ENCODE measurements at places on chromosomes 5 and 9.
A peak's percentile ranks its signal among the peaks of the same experiment; 100 is the strongest.

GRCh38 chr5:108898707-108899106 lies 151.0 kb downstream of the FER start:
- DNase-seq = no peak

DNA sequence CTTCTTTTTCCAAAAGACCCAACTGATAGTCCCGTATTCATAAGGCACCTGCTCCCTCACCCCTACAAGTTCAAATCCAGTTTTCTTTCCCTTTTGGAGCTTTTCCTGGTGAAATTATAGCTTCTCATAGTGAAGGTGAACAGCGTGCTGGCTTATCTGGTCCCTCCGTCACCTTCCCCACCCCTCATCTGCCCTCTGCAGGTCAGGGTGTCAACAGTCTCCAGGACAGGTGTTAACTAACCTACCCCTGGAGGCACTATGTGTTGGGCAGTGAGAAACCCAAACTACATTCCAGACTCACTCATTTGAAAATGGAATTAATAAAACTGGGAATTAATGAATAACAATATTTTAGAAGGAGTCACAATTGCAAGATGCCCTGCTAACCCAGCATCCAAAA lies 109.0 kb upstream of the TAS2R1 start:
- DNase-seq = no peak

GRCh38 chr5:80806929-80807328 lies 152.1 kb upstream of the DHFR start:
- DNase-seq = no peak

- DNase-seq = no peak
These were observed 90.5 kb downstream of the MARCHF3 start for GRCh38 chr5:126939887-126940286.

- no peak for DNase-seq
These were observed 55.1 kb downstream of the KIAA1958 start for GRCh38 chr9:112541685-112542084.

- DNase-seq = no peak
These were observed 7.7 kb upstream of the TRAF1 start for GRCh38 chr9:120934281-120934680.

DNA sequence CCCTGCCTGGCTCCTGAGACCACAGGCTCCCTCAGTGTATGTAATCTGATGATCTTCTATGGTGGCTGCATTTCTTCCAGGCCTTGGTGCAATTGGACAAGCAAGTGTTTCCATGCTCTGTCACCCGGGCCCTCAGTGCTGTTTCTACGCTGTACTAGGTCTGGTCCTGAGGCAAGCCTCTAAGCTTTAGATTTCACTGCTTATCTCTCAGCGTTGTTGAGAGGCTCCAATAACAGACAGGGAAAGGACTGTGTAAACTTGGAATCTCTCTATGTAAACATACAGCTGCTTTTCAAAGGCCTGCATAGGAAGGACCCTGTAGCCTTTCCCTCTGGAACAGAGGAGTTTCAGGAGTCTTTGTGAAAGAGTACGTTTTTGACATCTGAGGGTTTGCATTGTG lies 38.6 kb upstream of the NFIB start:
- DNase-seq = peak; percentile 99

GRCh38 chr9:9791611-9792010 lies 821.2 kb downstream of the PTPRD start:
- DNase-seq = no peak

DNA sequence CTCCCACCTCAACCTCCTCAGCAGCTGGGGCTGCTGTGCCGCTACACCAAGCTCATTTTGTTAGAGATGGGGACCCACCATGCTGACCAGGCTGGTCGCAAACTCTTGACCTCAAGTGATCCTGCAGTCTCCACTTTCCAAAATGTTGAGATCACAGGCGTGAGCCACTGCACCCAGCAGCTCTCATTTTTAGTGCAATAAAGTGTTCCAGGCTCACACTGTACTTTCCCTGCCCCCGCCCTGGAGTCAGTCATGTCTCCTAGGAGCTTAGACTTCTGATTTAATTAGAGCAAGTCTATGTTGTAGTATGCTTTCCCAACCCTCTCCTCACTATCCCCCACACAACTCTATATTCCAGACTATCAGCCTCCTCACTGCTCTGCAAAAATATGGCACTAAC lies 238.0 kb upstream of the ACTBL2 start:
- no peak for DNase-seq

DNA sequence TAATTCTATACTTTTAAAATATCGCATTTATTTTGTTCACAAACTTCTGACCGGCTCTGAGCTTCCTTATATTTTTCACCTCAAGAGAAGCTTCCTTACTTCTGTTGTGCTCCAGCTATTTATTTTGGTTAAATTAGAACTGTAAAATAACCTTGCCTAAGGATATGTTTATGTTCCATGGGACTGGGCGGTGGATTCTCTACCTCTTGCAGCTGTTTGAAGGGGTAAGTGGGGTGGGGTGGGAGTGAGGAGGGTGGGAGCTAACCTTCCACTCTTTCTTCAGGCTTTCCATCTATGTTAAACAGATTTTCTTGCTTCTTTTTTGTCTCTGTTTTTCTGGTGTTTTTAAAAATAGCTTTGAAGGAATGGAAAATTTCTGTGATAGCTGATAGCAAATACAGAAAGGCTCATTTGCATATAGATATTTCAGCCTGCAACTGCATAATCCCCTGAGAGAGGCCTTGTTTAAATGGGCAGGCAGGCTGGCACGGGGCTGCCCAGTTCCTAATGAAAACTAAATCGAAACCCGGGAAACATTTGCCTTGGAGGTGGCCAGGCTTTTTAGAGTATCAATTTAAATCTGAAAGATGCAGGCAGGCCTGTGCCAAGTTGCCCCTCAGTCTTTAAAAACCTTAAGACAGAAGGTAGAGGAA lies 122.1 kb upstream of the DMAC1 start:
- no peak for DNase-seq

DNA sequence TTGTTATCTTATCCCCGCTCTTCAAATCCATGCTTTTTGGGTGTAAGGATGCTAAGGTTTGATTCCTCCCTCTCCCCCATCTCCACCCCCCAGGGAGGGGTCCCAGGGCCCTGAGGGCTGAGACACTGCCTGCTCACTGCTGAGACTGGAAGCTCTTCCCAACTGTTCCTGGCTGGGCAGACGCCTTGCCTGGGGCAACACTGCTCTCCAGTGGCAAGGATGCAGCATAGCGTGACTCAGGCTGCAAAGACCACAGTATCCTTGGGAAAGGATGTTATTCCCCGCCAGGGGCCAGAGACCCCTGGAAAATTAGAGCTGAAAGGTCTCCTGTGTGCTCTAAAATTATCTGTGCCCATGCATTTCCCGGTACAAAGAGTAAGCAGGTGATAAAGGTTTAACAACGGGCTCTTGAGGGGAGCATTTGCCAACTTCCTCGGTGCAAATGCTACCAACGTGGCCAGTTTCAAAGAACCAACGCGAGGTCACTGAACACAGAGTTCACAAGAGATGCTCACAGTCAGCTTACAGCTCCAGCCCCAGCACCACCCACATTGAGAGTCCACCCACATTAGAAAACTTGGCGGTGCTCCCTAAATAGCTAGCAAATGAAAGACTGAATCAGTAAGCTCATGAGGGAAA lies 271.9 kb downstream of the NSG2 start:
- DNase-seq = peak; percentile 39

- no peak for DNase-seq
These were observed 318.9 kb upstream of the RIOK2 start for GRCh38 chr5:97501965-97502305.

DNA sequence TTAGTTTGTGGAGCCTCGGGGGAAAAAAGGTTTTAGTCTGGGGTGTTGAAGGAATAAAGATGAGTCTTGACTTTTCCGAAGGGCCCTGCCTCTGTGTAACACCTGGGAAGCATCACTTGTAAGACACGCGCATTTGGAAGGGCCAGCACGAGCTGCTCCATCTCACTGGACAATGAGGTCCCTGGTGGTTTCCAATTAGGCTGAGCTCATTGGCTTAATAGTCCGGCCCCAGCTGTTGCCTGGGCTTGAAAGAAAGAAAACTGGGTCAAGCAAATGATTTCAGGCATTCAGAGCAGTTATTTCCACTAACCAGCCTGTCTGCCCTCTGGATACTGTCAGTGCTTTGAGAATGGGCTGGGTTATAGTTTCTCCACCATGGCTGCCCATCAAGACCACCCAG lies 64.5 kb downstream of the NSUN2 start:
- DNase-seq = no peak

DNA sequence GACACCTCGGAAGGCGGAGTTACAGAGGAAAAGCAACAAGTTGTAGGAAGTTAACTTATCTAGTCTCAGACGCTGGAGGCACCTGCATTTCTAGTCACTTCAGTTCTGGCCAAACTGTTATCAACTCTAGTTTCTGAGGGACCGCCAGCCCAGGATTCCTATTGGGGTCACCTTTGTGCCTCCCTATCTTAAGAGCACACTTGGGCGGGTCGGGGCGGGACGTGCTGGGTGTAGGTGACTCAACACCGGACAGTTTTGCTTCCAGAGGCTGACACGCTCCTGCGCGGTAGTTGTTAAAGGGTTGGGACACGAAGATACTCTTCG lies 679 bp upstream of the KDM4C start:
- DNase-seq = peak; percentile 91

GRCh38 chr5:138706655-138707480 lies 46.4 kb upstream of the CTNNA1 start:
- DNase-seq = no peak

- no peak for DNase-seq
These were observed 85.9 kb downstream of the BOD1 start for GRCh38 chr5:173530547-173530946.

DNA sequence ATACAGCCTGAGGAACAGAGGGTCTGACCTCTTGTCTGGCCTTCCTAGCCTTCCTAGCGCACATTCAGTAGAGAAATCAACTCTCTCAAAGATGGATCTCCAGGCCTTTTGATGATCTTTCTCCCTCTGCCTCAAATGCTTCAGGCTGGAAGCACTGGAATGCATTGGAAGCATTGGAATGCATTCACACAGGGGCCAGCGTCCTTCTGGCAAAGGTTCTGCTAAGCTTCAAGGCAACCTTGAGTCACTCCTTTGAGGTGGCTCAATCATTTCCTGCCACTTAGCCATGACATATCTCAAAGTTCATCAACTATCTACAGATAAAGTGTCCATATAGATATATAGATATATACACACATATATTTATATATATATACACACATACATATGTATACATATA lies 42.9 kb downstream of the OR2K2 start:
- no peak for DNase-seq

DNA sequence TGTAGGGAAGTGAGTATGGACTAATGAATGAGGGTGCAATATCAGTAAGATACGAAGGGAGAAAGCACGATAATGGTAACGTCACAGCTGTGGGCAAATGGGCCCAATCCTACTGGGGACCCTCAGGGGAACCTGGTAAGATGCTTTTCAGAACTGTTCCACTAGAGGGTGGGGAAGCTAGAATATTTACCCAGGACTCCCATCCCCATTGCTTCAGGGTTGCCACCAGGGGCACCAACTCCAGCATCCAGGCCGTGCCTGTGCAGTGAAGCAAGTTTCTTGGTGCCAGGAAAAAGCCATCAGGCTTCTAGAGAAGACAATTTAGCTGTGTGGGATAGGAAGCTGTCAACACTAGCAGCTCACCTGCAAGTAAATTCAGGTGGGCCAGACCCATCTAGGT lies 409.3 kb downstream of the AGTPBP1 start:
- no peak for DNase-seq

GRCh38 chr5:41871852-41872251 lies 1.6 kb upstream of the OXCT1 start:
- DNase-seq = peak; percentile 76

GRCh38 chr5:147321569-147321968 lies 86.7 kb downstream of the STK32A start:
- no peak for DNase-seq

- DNase-seq = no peak
These were observed 610 bp downstream of the PSIP1 start for GRCh38 chr9:15509931-15510788.

- no peak for DNase-seq
These were observed 9.1 kb upstream of the GPSM1 start for GRCh38 chr9:136318111-136318775.

- no peak for DNase-seq
These were observed 19.7 kb upstream of the F2R start for GRCh38 chr5:76696251-76696650.

DNA sequence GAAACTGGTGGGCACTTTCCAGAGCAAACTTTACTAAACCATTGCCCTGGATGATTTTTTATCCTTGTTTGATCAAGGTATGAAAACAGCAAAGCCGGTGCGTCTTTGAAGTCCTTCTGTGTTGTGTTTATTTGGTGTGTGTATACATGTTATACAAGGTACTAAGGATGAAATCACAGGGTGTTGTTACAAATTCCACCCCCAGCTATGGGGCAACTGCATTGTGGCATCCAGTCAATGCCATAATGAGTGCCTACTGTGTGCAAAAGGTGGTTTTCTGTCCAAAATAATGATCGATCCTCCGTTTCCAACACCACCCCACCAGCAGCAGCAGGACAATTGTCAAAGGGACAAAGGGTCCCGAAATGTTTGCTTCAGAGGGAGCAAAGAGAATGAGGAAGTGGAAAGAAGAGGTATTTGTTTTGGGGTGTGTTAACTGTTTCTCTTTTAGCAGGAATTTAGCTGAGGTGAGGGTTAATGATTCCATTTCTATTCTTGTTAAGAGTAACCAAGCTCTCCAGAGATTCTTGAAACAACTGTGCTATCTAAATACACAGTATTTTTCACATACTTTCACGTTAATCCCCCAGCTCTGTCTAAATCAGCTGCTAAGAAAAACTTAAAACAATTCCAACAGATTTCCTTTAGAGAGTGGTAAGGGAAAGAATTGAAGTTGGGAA lies 568.7 kb upstream of the KLF4 start:
- no peak for DNase-seq

GRCh38 chr5:179370490-179371120 lies 25.3 kb upstream of the ADAMTS2 start:
- DNase-seq = no peak

GRCh38 chr9:36165826-36166167 lies 3.4 kb upstream of the CCIN start:
- DNase-seq = no peak

DNA sequence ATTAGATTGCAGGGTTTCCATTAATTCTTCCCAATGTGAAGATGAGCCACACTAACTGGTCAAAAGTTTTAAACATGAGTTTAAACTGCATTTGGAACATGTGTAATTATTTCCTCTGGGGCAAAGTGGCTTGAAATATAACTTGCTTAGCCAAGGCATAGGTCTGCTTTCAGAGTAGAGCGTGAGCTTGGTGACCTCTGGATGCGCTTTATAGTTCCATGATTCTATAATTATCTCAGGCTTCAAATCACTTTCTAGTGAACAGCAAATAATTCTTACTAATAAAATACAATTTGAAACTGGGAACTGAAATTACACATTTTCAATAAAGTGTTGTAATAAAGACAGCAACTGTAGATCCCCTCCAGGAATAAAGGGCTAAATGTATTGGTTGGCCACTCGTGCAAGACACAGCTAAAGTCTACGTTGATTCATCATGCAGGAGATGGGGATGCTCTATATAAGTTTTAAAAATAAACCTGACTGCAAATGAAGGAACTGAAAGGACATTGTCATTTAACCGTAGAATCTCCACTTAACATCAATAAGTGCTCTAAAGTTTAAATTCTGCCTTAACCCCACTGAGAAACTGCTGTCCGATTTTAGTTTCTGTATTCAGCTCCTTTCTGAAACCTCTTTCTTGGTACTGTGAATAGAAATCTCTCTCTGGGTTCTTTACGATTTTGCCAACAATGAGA lies 460.0 kb downstream of the PSAT1 start:
- no peak for DNase-seq
